Endodermal cell (in vitro differentiated cells): ENCODE measurements at places on chromosomes 6 and 20. TPM values are rescaled to one million over a fixed set of nuclear protein-coding genes. Genes with fewer than 3 reads are reported as not detected.

DNA sequence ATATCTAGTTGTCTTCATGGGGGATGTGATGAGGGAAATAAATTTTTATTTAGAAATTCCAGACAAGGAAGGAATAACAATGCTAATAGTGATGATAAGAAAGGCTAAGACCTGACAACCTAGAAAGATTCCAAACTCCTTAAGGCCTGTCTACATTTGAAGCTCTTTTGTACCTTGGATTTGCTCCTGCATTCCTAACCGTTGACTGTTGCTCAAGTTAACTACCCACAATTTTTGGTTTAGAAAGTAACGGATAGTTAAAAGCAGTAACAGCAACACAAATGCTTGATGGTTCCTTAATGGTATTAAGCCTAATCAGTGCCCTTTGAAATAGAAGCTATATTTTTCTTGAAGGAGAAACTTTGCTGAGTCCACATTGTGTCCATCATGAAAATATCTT is 52.9 kb downstream of the TRMT11 start:
- DNase-seq = no peak

DNA sequence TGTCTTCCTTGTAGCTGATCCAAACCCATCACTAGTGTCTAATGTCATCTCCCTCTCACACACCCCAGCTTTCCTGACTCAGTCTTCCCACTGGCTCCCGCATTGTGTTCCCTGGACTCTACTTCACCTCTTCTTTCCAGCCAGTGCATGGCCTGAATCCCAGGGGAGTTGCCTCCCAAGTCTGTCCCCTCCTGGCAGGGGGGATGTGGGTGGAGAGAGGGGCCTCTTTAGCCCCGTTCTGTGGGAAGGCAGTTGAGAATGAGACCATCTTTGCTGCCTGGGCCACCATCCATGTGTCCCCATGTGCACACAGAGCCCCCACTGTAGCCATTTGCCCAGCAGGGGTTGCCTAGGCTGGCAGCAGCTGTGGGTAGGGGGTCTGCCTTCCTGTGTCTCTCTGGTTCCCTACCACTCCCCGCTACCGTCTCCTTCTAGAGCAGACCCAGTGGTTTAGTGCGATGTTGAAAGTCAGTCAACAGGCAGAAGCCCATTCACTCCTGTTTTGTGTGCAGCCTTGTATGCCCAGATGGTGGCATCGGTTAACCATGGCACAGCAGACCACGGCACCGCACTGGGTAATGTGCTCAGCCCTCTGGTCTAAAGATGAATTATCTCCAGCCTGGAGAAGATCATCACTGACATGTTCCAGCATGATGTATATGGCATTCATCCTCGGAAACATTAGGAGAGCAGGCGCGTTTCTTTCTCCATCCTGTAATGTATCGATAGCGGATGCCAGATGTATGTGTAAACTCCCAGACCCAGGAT is 178.8 kb upstream of the SNX9 start:
- DNase-seq = no peak

- no peak for DNase-seq
Measured at GRCh38 chr6:54096811-54097210, 14.4 kb upstream of the MLIP start.

DNA sequence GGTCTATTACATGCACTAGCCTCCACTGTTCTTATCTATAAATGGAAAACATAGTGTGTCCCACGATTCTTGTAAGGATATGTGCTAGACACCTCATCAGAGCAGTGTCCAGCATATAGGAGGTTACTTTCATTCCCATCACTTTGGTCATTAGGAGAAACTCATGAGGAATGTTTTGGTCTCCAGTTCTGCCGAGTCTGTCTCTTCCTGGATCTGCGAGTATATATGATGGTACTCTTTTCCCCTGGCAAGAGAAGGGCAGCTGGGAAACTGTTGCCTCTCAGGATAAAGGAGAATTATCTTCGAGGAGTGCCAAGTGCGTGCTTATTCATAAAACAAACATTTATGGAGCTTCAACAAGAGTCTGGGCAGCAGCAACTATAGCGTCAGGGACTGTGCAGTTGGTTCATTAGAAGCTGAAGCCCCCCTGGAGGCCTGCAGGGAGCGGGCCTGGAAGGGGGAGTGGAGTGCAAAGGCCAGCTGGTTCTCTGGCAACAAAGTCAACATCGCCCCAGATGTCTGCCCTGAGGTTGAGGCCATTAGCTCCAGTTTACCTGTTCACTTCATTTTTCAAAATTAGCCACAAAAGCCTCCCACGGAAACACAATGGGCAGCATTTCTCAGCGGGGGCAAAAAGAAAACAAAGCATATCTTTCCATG is 811.9 kb downstream of the MAFB start:
- no peak for DNase-seq

ZNF322 gene
- total RNA-seq = 29.8 to 71.2 TPM (median 59.9 TPM) in 3 replicates

GRCh38 chr20:36298795-36299339 is 7.3 kb upstream of the DLGAP4 start:
- no peak for DNase-seq

YTHDF1 gene
- total RNA-seq = 28.3 to 74.6 TPM (median 73.2 TPM) in 3 replicates

DNA sequence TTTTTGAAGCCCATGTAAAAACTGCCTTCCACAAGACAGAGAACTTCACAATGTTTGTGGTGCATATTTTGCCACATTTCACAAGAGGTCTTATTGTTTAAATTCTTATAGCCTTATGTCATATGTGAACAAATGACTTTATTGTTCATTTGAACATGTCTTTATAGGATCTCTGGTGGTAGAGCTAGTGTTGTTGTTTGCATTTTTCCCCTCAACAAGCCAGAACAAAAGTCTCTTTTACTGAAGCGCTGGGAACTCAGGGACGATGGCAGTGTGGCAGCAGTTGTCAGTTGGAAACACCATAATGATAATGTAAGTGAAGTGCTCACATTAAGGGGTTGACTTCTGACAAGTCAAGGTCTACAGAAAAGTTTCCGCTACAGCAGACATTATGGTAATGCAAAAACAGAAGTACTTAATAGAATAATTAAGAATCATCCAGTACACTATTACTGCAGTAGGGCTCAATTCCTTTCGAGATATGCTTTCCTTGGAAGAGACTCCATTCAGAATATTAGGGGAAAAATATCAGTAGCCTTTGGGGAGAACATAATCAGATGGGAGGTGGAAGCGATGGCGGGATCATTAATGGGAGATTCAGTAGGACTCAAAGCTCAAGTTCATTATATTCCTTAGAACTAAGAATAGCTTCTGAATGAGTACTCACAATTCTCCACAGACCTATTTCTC is 180.0 kb downstream of the GJA10 start:
- no peak for DNase-seq

TFAP2C gene
- total RNA-seq = 1.8 and 3.0 TPM in 2 replicates

DNA sequence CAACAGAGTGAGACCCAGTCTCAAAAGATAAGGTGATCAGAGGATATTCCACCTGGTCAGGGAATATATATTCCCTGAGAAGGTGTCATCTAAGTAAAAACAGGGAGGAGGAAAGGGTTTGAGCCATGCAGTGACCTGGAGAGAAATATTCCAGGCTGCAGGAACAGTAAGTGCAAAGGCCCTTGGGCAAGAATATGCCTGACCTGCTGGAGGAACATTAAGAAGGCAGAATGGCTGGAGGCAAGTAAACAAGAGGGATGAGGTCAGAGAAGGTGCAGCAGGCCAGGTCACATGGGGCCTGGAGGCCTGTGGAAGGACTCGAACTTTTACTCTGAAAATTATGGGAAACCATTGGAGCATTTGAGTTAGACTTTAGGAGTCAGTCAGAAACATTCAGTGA is 6.7 kb downstream of the DEF6 start:
- DNase-seq = no peak

DNA sequence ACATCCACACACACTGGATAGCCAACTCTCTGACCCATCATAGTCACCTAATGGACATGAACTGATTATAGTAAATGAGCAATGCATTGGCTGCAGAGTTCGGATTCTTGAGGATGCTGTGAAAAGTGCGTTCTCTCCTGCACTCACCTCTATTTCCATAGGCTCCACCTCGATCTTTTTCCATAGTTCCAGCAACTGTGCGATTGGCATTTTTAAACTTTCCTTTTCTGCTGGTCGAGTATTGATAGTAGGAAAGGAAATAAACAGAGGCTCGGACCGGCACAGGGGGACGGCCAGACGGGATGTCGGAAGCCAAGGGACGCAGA is 94.4 kb downstream of the RNASET2 start:
- DNase-seq = no peak

HLA-DQA1 gene
- total RNA-seq = 0.97 and 1.2 TPM in 2 replicates

DNA sequence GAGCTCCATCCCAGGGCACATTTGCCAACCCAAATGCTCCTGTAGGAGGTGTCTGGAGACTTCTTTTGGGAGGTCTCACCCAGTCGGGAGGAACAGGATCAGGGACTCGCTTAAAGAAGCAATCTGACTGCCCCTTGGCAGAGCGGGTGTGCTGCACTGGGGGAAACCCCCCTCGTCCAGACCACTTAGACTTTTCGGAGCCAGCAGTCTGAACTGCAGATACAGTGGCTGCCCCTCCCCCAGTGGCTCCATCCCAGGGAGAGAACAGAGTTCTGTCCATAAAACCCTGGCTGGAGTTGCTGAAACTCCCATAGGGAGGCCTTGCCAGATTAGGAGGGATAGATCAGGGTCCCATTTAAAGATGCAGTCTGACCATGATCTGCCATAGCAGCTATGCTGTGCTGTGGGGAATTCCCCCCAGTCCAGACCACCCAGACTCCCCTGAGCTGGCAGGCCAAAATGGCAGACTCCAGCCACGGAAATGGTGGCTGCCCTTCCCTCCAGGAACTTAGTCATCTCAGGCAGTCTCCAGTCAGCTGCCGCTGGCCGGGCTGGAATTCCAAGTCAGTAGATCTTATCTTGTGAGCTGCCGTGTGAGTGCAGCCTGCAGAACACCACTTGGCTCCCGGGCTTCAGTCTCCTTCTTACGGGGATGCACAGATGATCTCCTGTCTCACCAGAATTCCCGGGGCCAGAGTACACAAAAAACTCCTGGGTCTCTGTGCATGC is 278.1 kb upstream of the SASH1 start:
- no peak for DNase-seq

- no peak for DNase-seq
Measured at GRCh38 chr6:161048641-161049040, 57.1 kb downstream of the MAP3K4 start.

- DNase-seq = no peak
Measured at GRCh38 chr6:102950967-102951366, 1557.5 kb downstream of the GRIK2 start.

DNA sequence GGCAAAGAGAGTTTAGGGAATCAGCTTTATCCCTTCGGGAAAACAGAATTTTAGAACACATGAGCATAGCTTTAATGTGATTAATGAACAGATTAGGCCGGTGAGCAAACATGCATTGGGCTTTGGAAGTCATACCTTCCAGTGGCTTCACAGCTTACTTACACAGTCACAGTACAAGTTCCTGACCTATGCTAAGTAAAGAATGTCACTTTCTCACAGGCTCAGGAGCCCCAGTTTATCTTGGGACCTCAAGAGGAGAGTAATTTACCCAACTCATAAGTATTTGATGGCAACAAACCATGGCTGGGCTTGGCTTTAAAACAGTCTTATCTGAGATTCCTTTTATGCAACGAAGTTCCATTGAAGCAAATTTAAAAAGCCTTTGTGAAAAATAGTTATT is 195.9 kb downstream of the AKAP7 start:
- DNase-seq = no peak
